Stimulated activated CD4-positive, alpha-beta T cell treated with anti-CD3 and anti-CD28 coated beads, Interleukin-1b, Interleukin-23, amount 100 ng/mL, for 24 hours (primary cell): ENCODE measurements at places on chromosomes 6 and 20.

GRCh38 chr6:112936504-112936903 is 589.4 kb downstream of the RFPL4B start:
- no peak for DNase-seq

- no peak for DNase-seq
Measured at GRCh38 chr6:37205175-37205996, 35.4 kb downstream of the PIM1 start.

DNA sequence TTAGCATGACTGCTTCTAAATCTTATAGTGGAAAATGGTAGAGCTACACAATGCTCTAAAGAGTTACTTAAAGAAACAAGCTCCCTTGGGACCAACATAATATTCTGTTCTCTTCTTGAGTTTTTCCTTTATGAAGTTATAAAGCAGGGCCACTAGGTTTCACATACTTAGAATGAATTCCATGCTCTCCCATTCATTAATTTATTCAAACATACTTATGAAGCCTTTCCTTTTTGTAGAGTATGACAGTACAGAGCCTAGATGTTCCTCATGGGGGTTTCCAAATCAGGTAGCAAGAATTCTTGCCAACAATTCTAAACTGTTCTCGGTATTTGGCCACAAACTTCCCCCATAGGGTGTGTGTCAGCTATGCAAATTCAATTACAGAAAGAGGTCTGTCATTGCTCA is 20.6 kb upstream of the FABP7 start:
- DNase-seq, result no peak

DNA sequence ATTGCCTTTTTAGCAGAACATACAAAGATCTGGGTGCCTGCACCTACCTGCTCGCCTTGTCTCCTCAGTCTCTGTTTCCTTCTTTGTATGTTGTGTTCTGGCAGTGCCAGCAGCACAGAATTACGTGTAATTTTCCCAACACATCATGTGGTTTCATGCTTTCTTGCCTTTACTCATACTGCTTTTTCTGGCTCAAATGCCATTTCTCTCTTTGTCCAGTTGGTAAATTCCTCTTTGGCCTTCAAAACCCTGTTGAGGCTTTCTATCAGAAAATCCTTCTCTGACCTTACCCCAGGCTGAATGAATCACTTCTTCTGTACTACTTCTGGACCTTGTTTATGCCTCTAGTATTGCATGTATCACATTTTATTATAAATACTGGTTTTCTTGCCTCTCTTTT is 31.8 kb downstream of the L3MBTL3 start:
- no peak for DNase-seq

GRCh38 chr6:82882363-82883023 is 183.1 kb downstream of the UBE3D start:
- DNase-seq, result no peak

GRCh38 chr6:14135893-14136539 is 18.4 kb downstream of the CD83 start:
- no peak for DNase-seq

- no peak for DNase-seq
Measured at GRCh38 chr20:18928626-18929025, 115.0 kb downstream of the SCP2D1 start.

DNA sequence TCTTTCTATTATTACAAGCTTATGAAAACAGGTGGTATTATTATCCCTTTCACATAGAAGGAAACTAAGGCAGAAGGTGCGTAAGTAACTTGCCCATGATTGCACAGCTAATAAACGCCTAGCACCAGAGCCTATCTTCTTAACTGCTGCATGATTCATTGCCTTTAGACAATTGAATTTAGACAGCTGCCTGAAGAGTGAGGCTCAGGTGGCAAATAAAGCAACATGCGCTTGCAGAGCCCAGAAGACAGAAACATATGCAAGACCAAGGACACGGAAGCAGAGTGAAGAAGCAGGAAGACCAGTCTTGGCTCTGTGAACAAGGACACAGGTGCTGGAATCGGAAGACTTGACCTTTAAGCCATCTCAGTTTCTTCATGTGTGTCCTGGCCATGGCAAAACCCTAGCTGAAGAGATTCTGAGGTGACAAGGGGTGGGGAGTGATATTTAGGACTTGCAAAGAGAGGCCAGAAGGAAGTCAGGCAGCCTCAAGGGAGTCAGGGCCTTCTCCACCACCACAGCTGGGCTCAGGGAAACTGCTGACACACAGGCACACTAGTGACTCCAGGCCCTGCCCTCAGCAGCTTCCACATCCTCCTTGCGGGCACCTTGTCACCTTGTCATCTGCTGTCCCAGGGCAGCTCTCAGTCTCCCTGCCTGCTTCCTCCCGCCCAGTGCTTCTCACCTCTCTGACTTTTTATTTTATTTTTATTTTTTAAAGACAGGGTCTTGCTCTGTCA is 91.7 kb upstream of the SLC22A16 start:
- DNase-seq, result no peak

DNA sequence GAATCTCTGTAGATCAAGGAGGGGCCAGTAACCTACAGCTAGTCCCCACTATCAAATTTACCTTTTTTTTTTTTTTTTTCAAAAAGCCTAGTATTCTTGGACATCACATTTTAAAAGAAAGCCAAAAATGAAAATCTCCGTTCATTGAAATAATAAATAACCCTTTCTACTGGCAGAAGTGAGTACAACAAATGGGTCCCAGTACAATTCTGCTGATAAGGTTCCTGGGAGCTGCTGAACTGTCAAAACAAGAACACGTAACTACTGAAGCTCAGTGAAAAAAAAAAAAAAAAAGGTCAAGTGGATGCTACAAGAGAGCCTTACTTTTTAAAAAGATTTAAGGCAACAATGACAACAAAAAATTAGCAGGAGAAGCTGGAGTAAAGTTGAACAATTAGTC is 464.9 kb downstream of the EPM2A start:
- DNase-seq, result no peak
